ENCODE measurements at places on chromosomes 5 and 9.

DNA sequence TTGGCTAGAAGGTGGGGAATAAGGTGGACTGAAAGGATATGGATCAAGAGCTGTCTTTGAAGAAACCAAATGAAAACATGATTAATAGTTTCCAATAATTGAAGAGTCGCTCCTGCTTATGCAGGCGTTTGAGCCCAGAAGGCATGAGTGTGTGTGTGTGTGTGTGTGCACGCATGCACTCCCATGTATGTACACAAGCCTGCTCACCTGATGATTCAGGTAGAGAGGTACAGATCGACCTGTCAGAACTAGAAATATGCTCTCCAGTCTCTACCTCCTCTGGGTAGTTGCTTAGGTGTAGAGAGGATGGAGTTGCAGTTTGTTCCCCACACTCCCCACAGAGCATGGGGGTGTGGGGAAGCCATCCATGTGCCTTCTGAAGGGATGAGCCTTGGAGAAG lies 1.1 kb upstream of the FGF1 start:
- no peak for DNase-seq

DNA sequence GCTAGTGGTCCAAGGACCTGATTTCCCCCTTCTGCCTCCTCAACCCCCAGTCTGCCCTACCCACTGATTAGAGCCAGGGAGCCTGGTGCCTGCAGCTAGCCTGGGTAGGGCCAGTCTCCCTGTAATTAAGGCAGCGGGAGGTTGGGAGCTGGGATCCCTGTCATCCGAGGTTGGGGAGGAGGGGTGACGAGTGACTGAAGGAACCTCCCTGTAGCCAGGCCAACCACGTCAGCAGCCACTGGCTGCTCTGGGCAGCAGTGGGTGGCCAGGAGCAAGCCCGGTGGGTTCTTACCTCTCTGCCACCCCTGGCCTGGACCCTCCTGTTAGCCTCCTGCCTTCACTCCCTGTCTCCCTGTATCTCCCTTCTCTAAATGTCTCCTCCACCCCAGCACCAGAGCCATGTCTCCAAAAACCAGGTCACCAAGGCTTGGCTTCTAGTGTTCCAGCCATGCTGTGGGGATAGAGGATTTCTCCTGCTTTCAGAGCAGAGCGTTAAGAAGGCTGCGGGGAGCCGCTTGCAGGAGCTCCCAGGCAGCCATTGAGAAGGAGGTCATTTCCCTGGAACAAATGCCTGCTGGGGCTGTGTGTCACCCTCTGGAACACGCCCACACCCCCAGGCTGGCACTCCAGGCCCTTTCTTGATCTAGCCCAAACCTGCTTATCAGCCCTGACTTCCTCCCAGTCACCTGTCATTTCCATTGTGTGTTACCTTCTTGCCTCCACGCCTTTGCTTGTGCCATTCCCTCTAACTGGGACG lies 65.0 kb upstream of the GGTA1 start:
- no peak for DNase-seq

- no peak for DNase-seq
Observed at GRCh38 chr5:55101556-55102276, 730 bp upstream of the GZMA start.

DNA sequence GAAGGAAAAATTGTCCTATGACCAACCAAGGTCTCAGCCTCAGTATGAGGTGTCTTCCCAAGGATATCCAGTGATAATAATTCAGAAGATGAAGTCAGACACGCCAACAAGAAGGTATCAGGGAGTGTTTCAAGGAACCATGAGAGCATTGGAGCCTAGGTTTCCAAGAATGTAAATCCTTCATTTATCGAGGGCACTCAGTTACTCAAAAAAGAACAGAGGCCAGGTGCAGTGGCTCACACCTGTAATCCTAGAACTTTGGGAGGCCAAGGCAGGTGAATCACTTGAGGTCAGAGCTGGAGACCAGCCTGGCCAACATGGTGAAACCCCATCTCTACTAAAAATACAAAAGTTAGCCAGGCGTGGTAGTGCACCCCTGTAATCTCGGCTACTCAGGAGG lies 70.8 kb downstream of the PLAC8L1 start:
- DNase-seq = no peak

- DNase-seq = no peak
Observed at GRCh38 chr9:72565535-72565934, 44.1 kb downstream of the TMC1 start.

- DNase-seq = no peak
Observed at GRCh38 chr5:137122558-137122957, 376.6 kb downstream of the SPOCK1 start.

GRCh38 chr9:93004561-93004960 lies 53.9 kb upstream of the SUSD3 start:
- no peak for DNase-seq

DNA sequence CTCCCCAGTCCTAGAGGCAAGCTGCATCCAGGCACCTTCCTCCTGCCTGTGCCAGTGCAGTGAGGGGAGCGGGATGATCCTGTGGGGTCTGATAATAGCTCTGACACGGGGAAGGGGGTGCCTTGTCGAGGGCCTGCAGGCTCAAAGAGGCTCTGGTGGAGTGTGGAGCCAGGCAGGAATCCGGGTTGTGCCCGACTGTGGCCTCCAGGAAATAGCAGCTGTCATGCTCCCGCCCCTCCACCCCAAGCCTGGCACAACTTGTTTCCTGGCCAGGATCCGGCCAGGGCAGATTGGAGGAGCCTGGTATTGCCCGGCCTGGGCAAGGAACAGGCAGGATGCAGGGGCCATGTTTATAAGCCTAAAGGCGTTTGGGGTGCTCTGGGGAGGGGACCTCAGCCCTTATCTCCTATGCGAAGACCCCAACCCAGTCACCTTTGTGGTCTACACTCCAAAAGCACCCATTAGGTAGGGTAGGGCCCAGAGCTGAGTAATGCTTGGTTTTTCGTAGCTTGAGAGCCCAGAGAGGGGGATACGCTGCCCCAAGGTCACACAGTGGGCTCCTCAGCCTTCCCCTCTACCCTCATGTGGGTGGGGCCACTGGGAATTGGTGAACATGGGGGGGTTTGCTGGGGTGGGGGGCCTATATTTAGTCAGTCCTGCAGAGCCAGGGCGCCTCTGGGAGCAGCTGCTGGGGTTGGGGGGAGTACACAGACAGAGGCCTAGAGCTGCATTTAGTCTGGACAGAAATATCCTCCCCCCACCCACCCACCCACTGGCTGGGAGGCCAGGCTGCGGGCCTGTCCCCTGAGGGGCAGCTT lies 12.2 kb downstream of the CXXC5 start:
- DNase-seq = no peak

GRCh38 chr9:90508940-90509339 lies 133.7 kb downstream of the DIRAS2 start:
- no peak for DNase-seq

DNA sequence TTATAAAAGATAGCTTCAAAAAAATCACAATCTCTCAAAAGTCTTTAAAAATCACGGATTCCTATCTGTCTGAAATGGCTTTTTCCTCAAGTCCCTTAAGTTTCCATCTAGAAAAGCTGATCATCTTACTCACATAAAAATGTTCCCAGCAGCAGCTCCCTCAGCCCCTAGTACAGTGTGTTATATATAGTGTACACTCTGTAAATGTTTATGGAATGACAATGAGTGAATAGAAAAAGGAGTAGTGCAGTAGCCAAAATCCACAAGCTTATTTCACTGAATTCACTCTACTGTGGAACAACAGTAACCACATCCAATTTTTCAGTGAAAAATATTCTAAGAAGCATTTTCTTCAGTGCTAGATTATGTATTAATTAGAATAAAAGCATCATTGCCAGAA lies 609.4 kb downstream of the DTWD2 start:
- no peak for DNase-seq

DNA sequence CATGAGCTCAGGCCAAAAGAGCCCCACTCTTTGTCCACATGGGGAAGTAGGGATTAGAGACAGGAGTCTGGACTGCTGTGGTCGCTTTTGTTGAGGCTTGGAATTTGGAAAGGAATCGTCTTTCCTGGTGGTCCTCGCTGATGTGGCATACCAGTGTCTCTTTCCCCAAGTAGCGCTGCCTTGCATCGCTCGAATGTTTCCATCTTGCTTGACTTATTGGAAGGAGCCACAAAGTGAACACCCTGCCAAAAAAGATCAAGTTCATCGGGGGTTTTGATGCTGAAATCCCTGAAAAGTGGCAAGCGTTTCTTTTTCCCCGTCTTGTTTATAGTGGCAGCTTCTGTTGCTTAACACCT lies 161.3 kb downstream of the MACROH2A1 start:
- DNase-seq = no peak

GRCh38 chr5:65695896-65696295 lies 26.0 kb downstream of the SGTB start:
- DNase-seq = no peak

DNA sequence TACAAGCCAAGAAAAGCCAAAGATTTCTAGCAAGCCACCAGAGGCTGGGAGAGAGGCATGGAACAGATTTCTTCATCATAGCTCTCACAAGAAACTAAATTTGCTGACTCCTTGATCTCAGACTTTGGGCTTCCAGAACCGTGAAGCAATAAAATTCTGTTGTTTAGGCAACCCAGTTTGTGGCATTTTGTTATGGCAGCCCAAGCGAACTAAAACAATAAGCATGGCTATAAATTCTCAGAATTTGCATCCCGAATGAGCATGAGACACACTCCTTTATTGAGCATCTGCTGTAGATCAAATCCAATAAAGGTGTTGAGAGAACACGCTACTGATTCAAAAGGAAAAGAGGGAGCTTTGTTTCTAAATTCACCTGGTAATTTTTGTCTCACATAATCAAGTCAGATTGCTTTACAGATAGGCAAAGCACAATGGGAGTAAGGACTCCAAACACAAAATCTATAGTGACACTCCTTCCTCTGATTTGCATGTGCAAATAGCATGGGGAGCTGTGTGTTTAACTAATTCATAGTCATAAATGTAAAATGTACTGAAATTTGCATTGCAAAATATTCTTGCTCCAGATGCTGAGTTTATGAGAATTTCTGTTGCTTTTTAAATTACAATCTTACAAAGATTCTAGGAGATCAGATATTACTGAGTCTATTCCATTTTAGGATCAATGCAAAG lies 308.7 kb downstream of the MED10 start:
- no peak for DNase-seq

GRCh38 chr9:10704720-10705119 lies 91.9 kb upstream of the PTPRD start:
- DNase-seq = no peak

DNA sequence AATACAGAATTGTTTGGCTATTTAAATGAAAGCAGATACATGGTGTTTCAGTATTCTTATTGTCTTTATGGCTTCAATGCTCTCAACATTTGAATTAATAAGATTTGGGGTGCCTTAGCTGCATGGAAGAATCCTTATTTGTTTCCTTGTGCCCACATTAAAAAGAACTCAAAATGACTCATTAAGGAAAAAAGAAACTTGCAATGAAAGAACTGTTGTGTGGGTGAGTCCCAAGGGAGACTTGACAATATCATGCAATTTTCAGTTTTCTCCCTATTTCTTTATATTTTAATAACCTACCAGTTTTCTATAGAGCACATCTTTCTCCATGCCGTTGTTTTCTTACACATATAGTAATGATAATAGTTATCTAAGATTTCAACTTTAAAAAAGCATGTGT lies 404.0 kb downstream of the PDE4D start:
- DNase-seq = no peak

DNA sequence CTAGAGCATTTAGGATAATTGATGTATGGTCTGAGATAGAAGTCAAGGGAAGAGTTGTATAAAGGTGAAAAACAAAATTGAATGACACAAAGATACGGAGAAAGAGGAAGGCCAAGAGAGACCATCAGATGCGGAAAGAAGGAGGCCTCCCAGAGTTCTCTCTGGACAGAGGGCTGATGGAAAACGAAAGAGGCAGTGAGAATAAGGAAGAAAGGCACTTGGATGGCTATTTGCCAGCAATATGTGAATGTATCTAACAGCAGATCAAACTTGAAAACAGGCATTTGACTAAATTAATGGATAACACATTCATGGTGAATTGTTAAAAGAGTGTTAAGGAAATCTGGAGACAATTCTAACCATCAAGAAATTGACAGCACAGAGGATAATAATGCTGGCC lies 2.4 kb upstream of the DOCK8 start:
- DNase-seq = no peak

DNA sequence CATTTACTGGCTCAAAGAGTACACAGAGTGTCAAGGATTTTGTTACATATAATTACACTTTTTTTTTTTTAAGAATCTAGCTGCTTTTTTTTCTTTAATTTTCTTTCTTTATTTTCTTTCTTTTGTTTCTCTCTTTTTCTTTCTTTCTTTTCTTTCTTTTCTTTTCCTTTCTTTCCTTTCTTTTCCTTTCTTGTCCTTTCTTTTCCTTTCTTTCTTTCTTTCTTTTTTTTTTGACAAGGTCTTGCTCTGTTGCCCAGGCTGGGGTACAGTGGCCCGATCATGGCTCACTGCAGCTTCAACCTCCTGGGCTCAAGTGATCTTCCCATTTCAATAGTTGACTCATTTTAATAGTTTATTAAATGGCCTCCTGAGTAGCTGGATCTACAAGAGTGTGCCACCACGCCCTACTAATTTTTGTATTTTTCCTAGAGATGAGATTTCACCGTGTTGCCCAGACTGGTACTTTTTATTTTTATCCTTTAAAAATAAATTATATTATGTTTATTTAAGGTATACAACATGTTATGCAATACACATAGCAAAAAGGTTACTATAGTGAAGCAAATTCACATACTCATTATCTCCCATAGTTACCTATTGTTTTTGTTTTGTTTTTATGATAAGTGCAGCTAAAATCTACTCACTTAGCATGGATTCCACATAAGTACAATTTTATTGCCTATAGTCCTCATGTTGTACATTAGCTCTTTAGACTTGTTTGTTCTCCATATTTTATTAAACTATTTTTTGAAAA lies 381.5 kb upstream of the KLF4 start:
- DNase-seq = no peak

- no peak for DNase-seq
Observed at GRCh38 chr9:33124751-33125381, 42.3 kb downstream of the B4GALT1 start.

GRCh38 chr9:100099722-100100042 lies 639 bp downstream of the INVS start:
- no peak for DNase-seq

DNA sequence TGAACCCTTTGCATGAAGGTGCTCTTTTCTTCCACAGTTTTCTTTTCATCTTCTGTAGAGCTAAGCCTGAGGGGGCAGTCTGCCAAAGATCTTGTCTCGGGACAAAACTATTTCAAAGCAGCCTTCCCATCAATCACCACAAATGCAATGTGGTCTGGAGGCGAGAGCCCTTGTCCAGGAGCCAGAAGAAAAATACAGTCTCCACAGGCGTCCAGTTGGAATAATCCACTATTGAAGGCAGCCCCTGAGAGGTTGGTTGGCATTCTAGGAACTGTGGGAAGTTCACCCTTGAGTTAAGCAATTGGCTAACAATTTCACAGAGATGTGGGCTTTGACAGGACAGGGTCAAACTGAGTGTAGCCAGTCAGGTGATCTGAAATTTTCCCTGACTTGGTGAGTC lies 72.0 kb downstream of the SEMA6A start:
- no peak for DNase-seq
